ENCODE measurements at places on chromosomes 2 and 18.

DNA sequence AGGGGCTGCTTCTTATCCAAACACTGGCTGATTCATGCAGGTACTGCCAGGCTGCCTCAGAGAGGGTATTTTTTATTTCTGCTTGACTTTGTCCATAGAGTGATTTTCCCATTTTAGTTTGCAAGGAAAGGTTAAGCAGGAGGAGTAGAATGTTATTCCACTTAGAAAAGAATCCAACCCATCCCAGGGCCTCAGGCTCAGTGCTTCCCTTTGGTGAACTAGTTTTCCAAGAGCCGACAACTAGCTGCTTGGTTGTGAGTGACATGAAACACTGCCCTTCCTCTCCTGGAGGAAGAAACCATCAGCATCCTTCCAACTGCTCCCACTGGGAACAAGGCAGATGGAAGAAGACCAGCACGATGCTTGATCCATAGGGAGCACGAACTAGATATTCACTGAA, 58.5 kb downstream of the BCL2 start:
- no peak for DNase-seq

DNA sequence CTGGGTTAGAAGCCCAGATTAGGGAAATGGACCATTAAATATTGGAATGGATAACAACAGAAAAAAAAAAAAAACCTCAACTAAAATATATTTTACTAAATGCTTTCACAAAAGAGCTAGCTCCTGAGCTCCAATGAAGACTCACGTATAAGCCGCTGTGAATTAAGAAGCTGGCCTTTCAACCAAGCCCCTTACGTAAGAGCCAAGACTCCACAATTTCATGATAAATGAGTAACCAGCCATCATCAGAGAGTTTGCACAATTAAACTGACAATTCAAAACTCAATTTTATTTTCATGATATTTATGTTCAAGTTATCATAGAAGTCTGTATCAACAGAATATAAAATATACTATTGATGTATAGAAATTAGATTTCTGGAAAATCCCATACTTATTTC, 70.7 kb upstream of the HNRNPA3 start:
- no peak for DNase-seq

GRCh38 chr18:59704146-59704545, 6.9 kb upstream of the CCBE1 start:
- no peak for DNase-seq

GRCh38 chr2:178473931-178474330, 4.5 kb downstream of the FKBP7 start:
- no peak for DNase-seq

GRCh38 chr18:52596748-52597435, 256.9 kb downstream of the DCC start:
- no peak for DNase-seq

DNA sequence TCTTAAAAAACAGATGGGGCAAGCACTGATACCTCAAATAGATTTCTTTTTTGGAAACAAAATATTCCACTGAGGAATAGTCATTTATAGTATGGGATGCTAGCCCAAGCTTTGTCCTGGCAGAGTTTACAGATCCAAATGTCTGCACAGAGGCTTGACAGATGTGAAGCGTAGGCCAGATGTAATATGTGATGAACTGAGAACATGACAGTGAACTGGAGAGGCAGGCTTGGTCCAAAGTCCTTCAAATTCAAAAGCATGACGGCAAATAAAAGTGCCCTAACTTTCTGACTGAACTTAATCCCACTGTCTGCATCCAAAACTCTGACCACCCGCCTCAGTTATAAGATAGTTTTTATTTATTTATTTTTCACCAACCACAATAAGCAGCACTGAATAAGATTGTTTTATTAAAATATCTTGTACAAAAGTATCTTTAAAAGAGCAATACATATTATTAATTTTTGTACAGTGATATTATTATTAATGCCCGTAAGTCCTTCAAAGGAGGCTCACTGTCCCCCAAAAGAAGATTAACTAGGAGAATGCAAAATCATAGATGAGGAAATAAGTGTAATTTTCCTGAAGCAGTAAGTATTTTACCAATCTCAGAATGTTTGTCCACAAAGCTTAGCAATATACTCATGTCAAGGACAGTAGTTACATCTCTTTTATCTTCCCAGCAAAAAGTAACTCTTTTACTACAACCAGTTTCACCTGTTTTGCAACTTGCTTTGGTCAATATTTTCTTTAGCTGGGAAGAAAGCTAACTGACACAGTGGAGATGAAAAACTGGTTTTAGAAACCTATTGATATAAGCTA, 10.7 kb upstream of the SPOPL start:
- no peak for DNase-seq

- DNase-seq, result no peak
Measured at GRCh38 chr2:37085731-37086147, 1.4 kb downstream of the GPATCH11 start.

GRCh38 chr2:157596992-157597681, 31.5 kb downstream of the ACVR1C start:
- DNase-seq, result no peak

DNA sequence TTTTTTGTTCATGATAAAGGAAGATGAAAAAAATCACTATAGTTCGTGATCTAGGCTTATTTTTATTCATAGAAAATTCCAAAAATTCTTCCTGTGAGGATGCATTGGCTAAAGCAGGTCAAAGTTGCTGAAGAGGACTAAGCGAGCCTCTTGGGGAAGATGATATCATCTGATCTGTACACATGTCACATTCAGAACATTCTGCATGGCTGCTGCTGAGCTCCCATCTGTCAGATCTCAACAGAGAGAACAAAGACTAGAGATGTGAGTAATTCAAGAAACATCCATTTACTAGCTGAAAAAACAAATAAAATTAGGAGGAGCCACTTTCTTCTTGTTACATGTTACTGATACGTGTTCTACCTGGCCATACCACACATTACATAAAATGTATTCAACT, 518.6 kb upstream of the FSIP2 start:
- DNase-seq, result no peak

- no peak for DNase-seq
Measured at GRCh38 chr2:4324531-4324930, 621.2 kb downstream of the DCDC2C start.

DNA sequence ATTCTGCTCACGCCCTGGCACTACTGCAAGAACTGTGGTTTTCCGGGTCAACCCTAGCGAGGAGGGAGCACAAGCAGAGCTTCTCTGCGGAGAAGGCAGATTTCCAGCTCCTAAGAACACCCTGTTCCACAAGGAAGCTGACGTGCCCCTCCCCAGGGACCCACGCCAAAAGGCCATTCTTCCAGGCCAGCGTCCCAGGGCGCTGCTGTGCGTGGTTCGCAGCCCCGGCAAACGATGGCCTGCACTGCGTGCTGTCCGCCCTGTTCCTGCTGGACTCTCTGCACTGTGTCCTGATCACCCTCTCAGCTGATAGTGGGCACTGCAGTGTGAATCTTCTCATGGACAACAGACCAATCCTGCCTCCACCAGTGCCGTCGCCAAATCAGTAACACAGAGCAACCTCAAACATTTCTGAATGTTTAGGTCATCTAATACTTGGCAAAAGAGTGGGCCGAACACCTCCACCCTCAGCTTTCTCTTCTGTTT, 49.1 kb downstream of the ADI1 start:
- peak; percentile 56 for DNase-seq

DNA sequence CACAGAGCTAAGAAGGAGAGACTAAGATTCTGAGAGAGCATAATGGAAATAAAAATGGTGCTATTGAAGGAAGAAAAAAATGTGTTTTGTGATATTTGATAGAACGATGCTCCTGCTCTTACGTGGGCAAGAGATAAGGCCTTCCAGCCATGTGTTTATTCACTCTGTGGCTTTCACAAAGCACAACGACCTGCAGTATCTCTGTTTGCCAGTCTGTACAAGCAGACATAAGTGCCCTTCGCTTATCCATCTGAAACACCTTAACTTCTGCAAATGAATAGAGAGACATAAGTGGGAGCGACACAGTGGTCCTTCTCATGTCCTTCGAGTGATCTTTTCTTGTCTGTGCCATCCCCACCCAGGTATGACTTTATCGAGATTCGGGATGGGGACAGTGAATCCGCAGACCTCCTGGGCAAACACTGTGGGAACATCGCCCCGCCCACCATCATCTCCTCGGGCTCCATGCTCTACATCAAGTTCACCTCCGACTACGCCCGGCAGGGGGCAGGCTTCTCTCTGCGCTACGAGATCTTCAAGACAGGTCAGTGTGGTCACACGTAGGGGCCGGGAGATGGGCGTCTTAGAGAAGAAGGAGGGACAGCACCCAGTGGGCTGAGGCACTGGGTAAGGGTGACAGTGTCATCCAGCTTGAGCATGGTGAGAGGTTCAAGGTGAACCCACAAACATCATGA, 33.7 kb downstream of the NRP2 start:
- no peak for DNase-seq
